ENCODE measurements at places on chromosomes 4 and X.

GRCh38 chr4:2009651-2010233 is 968 bp upstream of the NELFA start:
- peak; percentile 64 for DNase-seq

- DNase-seq, result no peak
Observed at GRCh38 chrX:70508296-70508911, 63.8 kb downstream of the DLG3 start.

DNA sequence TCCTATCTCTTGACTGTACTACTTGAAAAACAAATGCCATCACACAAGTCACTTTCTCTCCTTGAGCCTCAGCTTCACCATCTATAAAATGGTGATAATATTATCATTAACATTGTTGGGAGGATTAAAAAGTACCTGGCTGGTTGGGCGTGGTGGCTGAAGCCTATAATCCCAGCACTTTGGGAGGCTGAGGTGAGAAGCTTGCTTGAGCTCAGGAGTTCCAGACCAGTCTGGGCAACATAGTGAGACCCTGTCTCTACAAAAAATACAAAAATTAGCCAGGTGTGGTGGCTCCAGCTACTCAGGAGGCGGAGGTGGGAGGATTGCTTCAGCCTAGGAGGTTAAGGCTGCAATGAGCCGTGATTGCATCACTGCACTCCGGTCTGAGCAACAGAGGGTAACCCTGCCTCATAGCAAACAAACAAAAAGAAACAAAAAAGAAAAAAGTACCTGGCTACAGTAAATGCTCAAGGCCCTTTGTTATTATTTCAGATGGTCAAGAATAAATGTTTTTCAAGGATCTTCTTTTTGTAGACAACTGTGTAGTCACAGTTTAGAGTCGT is 120.3 kb downstream of the CHRNA9 start:
- DNase-seq, result no peak

GRCh38 chr4:176191974-176192373 is 3.4 kb downstream of the SPATA4 start:
- no peak for DNase-seq

- peak; percentile 39 for DNase-seq
Observed at GRCh38 chrX:23317799-23318724, 16.6 kb upstream of the PTCHD1 start.

GRCh38 chrX:25204182-25204581 is 188.4 kb upstream of the ARX start:
- DNase-seq, result no peak

DNA sequence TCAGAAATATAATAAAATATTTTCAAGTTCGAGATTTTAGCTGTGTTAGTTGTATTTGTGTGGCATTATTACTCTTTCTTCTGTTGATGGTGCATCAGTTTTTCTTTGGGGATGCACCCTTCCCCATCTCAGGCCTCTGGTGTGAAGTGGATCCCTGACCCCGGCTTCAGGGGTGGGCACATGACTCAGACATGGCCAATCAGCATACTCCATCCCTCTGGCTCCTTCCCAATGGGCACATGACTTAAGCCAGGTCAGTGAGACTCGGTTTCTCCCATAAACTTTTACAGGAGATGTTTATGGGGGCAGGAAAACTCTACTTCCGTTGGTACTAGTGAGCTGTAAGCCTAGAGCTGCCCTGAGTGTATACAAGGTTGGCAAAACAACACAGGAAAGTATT is 3.0 kb upstream of the KIT start:
- no peak for DNase-seq

DNA sequence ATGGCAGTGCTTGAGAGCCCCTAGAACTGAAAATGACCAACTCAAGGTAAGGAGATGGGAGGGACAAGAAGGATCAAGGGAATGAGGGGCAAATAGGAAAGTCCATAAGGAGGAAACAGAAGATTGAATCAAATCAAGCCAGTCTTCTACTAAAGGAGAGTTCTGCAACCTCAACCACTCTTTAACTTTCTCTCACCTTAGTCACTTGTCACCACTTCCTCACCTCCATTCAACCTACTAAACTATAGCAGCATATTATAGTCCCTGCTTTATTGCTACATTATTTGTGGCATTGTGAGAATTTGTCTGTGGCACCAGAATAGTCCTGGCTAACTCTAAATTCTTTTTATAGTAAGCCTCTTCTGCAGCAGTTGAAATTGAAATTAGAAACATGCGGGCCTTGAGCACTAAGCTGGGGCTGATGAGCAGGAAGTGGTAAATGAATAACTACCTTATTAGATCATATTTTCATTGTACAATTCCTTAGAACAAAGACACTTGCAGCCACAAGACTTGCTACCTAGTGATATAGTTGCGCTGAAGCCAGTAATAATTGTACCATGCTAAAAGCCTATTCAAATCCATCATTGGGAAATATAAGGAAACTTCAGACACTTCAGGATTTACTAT is 336.9 kb downstream of the ZNF674 start:
- no peak for DNase-seq

GRCh38 chr4:2302387-2303119 is 40.6 kb upstream of the MXD4 start:
- DNase-seq, result no peak

DNA sequence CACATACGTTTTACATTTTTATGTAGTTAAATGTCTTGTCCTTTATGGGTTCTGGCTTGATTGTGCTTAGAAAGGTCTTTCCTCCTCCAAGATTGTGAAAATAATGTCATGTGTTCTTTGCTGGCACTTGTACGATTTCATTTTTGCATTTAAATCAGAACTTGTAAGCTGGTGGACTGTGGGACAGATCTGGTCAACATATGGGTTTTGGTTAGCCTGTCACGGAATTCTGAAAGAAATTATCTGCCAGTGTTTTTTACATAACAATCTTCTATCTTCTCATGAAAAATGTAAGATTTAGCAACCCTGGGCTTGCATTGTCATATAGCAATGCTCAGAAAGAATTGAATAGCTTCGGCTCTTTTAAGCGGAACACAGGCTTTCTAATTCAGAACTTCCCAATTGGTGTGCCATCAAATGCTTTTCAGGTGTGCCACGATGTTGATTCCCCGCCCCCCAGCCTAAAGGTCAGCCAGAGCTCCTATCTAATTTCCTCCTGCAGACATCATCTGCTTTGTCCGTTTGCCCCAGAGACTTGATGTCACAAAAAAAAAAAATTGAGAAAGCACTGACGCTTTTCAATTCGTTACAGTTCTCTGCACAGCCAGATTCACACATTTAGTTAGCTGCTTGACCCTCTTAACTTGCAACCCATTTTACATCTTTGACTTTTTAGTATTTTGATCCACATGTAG is 16.2 kb downstream of the AFF1 start:
- no peak for DNase-seq

DNA sequence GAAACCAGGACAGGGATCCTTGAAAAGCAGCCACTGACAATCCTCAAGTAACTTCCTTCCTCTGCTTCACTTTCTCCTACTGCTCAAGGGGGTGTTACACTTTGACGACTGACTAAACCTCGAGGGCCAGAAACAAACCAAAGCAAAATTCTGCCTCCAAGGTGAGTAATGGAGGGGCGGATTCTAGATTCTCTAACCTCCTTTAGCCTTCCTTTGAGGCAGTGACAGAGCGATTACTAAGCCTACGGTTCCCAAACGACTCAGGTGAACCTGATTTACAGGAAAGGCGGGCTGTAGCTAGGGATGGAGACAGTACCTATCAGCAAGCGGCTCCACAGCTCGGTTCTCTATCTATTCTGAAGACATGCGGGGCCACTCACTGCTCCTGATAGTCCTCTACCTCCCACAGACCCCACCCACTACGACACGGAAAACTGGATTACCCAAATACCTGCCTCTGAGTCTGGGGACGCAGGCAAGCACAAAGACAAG is 487 bp downstream of the TBCK start:
- DNase-seq, result peak; percentile 60

DNA sequence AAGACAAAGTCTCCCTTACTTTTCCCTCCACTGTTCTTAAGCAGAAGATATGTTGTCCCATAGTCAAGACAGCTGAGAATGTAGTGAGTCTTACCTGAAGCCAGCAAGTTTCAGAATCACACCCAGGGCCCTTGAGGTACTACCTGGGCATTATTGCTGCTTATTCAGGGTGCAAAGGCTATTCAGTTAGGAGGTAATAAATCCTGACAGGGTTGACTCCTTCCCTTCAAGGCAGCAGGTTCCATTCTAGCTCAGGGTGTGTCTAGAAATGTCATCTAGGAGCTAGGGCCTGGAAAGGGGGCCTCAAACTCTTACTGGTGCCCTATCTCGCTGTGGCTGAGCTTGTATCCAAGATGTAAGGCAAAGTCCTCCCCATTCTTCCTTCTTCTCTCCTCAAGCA is 259.0 kb downstream of the FAT4 start:
- DNase-seq, result no peak

GRCh38 chr4:2482693-2483092 is 13.8 kb downstream of the RNF4 start:
- DNase-seq, result no peak

- no peak for DNase-seq
Observed at GRCh38 chr4:148210661-148211060, 231.6 kb downstream of the NR3C2 start.

- no peak for DNase-seq
Observed at GRCh38 chr4:112288455-112288854, 2.8 kb upstream of the TIFA start.

GRCh38 chrX:29691044-29691443 is 524.3 kb upstream of the MAGEB2 start:
- no peak for DNase-seq

DNA sequence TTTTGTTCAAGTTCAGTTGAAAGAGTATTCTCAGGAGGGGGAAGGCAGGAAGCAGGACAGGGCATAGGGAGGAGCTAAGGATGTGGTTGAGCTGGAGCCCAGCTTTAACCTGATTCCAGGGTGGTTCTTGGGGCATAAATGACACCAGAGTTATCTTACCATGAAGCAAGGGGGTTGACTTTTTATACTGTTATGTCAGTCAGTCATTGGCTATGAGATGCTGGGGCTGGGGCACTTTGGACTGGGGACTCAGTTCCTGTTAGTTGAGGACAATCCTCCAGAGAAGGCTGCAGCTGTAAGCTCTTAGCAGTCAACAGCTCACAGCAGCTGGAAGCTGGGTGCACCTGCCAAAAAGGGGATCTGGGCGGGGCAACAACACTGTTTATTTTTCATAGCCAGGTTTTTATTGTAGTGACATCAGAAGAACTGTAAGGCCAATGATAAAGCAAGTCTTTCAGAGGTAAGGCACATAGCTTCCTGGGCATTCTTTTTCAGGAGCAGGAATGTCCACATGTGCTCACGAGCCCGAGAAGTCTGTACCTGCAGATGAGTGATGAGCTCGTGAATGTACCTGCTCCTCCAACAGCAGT is 78.5 kb downstream of the MID1IP1 start:
- no peak for DNase-seq

- DNase-seq, result no peak
Observed at GRCh38 chrX:1392376-1393068, 609 bp upstream of the SLC25A6 start.

- no peak for DNase-seq
Observed at GRCh38 chr4:13711233-13711785, 83.8 kb upstream of the BOD1L1 start.

DNA sequence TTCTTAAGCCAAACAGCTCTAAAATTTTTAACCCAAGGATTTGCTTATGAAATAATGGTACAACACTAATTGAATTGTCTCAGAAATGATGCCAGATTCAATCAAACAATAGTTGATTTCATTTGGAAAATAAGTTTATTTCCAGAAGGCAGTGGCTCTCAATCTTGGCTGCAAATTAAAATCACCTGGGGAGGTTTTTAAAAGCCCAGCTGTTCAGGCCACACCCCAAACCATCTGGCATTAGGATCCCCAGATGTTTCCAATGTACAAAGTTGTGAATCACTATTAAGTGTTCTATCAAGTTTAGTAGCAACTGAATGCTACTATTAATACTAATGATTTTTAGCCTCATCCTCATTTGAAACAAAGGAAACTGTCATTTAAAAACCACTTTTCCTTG is 22.2 kb downstream of the TMEM184C start:
- no peak for DNase-seq

DNA sequence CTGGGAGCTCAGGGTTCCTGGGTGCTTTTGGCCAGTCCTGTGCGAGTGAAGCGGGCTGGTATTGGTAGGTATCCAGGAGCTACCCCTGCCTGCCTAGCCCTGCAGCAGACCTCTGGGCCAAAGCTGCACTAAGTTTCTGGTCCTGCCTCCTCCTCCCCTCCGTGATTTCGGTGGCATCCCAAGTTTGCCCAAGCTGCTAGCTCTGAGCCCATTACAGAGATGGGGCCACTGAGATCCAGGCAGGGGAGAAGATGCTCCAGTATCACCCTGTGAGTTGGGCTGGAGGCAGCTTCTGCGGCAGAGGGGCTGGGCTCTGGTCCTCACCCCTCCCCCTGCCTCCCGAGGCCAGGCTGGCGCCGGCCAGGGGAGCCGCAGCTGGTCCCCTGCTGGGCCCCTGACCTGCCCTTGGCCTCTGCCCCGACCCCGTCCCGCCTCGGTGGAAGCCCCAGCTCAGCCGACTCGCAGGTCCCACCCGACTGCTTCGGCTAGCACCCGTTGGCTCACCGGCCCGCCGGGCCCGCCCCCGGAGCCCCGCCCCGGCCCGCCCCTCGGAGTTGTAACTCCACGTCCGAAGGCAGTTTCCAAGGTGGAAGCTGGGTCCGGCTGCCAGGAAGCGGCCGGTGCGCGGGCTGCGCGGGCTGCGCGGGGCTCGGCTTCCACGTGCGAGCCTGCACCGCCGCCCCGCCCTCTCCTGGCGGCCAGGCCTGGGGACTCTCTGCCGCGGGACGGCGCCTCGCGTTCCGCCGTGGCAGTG is at the start of gene DUSP9:
DUSP9 (plus strand) TSS at position 584 of the 754 bp plus-strand sequence. CDS start 751 bp downstream, outside the sequence.
- DNase-seq, result no peak
